ENCODE measurements at places on chromosomes 2 and 18. TPM values are rescaled to one million over a fixed set of nuclear protein-coding genes. Genes with fewer than 3 reads are reported as not detected.

The DYNC1I2 gene
- 122 TPM for total RNA-seq

The ARID5A gene
- 12.0 TPM for total RNA-seq

The PASK gene
- 71.3 TPM for total RNA-seq

The CD28 gene
- not detected for total RNA-seq

The CPLX4 gene
- total RNA-seq, result not detected

The GALR1 gene
- total RNA-seq, result not detected

The CYBRD1 gene
- total RNA-seq, result 11.8 TPM

The OSR1 gene
- total RNA-seq, result 0.45 TPM

The SERPINB12 gene
- not detected for total RNA-seq

The AKAIN1 gene
- total RNA-seq, result not detected

The HTR2B gene
- not detected for total RNA-seq

The SERPINB4 gene
- total RNA-seq, result not detected

The UGT1A6 gene
- not detected for total RNA-seq

The PROM2 gene
- 2.7 TPM for total RNA-seq

The PRKAG3 gene
- total RNA-seq, result not detected

The DES gene
- 0.28 TPM for total RNA-seq

The LONRF2 gene
- 5.2 TPM for total RNA-seq

The CTAGE1 gene
- not detected for total RNA-seq

The COLEC12 gene
- total RNA-seq, result 2.0 TPM

The TRPM8 gene
- total RNA-seq, result 0.07 TPM

The RESP18 gene
- total RNA-seq, result not detected

The FHOD3 gene
- 29.0 TPM for total RNA-seq

The POTEJ gene
- total RNA-seq, result not detected

The OR6B2 gene
- total RNA-seq, result not detected

The KCNJ13 gene
- not detected for total RNA-seq

The SIX3 gene
- not detected for total RNA-seq

The ASB18 gene
- not detected for total RNA-seq

The HRH4 gene
- not detected for total RNA-seq

The INHBB gene
- total RNA-seq, result 0.14 TPM

The TUBB8B gene
- not detected for total RNA-seq

The NR4A2 gene
- 7.8 TPM for total RNA-seq

The ZNF521 gene
- 86.1 TPM for total RNA-seq

The C2orf15 gene
- 0.23 TPM for total RNA-seq

The ABCG8 gene
- total RNA-seq, result not detected

The TUBA4B gene
- total RNA-seq, result not detected

The IL1R1 gene
- total RNA-seq, result not detected

The MYO7B gene
- 0.28 TPM for total RNA-seq

All from neural crest cell (in vitro differentiated cells).